ENCODE measurements at places on chromosomes 16 and 17.

- DNase-seq: no peak
Measured at GRCh38 chr16:66278111-66278531, 88.4 kb upstream of the CDH5 start.

- DNase-seq: no peak
Measured at GRCh38 chr16:54369861-54370260, 83.3 kb upstream of the IRX3 start.

DNA sequence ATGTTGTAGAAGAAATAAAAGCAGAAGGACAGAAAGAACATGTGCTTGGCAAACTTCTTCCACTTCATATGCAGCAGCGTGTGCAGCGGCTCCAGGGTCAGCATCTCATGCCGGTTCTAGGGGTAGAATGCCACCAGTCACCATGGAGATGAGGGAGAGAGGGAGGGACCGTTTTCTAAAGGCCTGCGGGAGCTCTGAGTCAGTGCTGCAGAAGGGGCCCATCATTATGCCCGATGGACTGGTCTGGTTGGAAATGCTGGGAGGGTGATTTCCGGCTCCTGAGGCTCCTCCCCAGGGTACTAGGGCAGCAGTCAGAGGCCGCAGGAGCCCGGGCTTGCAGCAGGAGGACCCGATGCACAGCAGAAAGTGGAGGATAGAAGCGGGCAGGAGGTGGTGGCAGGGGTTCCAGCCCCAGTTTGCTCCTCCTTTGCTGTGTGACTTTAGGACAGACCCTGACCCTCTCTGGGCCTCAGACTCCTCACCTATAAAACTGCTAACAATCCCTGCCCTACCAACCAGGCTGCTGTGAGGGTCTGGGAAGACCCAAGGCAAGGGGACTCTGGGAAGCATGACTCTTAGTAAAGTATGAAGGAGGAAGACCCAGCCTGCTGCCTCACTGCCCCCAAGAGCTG, 28.6 kb downstream of the TRPV3 start:
- DNase-seq: peak; percentile 5

- DNase-seq: no peak
Measured at GRCh38 chr17:205817-206216, 24.4 kb upstream of the DOC2B start.

- no peak for DNase-seq
Measured at GRCh38 chr16:28310796-28311195, 18.5 kb downstream of the SBK1 start.

- no peak for DNase-seq
Measured at GRCh38 chr17:73901661-73902415, 257.6 kb upstream of the SDK2 start.

Measured in HFFc6 (cell line).